Kidney epithelial cell (primary cell): ENCODE measurements at places on chromosomes 4 and X. TPM values are rescaled to one million over a fixed set of nuclear protein-coding genes. Genes with fewer than 3 reads are reported as not detected.

GRCh38 chr4:19372390-19372789, 879.3 kb upstream of the SLIT2 start:
- no peak for DNase-seq

GRCh38 chrX:39811376-39811775, 286.4 kb downstream of the BCOR start:
- DNase-seq, result no peak

- DNase-seq, result peak; percentile 58
These were observed 101.4 kb downstream of the ARHGAP10 start for GRCh38 chr4:147833254-147833653.

DNA sequence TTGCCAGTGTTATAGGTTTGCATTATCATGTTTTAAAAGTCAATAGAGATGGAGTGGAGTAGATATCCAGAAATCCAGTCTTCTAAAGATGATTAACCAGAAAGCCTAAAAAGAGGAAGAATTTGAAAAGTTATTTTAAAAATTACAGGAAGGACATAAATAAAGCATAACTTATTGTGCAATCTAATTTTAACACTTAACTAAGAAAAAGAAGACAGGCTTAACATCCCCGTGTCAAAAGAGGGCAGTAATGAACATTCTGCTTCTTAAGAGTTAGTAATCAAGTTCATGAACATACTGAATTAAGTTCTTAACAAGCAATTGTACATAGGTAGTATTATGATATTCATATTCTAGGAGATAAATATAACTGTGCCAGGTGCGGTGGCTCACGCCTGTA, 39.3 kb downstream of the ELF2 start:
- no peak for DNase-seq

DNA sequence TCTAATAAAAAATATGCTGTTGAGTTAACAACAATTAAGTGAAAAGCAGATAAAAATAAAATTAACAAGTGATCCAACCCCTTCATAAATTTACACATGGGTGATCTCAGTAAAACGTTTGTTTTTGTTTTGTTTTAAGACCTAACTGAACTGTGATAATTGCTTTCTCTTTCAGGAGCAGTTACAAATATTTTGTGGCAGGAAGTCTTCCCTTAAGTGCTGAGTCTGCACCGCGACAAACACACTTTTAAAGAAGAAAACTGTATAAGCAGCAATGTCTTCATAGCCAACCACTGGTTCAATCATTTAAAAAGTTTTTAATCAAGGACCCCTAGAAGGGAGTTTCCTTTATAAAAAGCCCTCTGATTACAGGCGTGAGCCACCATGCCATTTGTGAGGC, 53.7 kb upstream of the NFKB1 start:
- DNase-seq, result no peak

DNA sequence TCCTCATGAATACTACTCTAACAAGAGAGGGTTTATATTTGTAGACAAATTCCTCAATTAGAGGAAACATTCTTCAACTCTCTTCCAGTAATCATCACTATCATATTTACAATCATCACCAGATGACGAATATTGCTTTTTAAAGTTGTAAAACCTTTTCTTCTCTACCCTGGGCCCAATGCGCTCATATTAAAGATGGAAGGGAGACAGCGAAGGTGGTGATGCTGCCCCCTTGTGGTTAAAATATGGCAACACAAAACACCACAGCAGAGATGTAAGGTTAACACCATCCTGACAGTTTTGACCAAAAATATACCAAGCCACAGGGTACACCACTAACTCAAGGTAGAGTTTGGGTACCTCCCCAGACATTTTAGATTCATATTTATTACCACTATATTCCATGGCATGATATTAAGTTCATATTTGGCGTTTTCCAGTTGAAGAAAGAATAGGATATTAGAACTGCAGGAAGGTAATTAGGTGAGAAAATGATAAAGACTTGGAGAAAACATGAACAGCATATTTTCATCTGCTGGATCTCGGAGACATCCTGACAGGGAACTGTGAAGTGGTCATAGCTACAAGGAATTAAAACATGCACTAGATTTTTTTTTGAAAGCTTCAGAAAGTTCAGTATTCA, 72.8 kb downstream of the SLC9A7 start:
- no peak for DNase-seq

CFI gene
- total RNA-seq, result 3.0 and 4.2 TPM in 2 replicates

RBMXL3 gene
- not detected in 2 replicates for total RNA-seq

GATA1 gene
- total RNA-seq, result not detected in 2 replicates
